ENCODE measurements at places on chromosomes 6 and 20.

- DNase-seq: no peak
Measured at GRCh38 chr20:44660581-44660980, 9.1 kb upstream of the ADA start.

DNA sequence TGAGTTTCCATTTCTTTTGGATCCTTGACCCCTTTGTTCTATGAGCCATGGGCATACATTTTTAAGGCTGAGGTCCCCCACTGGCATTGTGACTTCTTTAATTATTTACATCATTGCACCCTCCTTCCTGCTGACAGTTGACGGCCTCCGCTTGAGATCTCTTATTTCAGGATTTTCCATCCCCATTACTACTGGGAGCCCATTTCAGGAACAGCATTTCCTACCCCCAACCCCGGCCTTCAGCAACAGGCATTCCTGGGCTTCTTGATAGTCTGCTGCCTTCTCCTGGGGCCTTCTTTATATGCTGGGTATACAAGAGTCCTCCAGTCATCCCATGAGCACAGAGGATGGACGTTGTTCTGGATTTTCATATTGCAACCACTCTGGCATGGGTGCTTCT, 3.8 kb downstream of the ULBP1 start:
- DNase-seq: no peak

DNA sequence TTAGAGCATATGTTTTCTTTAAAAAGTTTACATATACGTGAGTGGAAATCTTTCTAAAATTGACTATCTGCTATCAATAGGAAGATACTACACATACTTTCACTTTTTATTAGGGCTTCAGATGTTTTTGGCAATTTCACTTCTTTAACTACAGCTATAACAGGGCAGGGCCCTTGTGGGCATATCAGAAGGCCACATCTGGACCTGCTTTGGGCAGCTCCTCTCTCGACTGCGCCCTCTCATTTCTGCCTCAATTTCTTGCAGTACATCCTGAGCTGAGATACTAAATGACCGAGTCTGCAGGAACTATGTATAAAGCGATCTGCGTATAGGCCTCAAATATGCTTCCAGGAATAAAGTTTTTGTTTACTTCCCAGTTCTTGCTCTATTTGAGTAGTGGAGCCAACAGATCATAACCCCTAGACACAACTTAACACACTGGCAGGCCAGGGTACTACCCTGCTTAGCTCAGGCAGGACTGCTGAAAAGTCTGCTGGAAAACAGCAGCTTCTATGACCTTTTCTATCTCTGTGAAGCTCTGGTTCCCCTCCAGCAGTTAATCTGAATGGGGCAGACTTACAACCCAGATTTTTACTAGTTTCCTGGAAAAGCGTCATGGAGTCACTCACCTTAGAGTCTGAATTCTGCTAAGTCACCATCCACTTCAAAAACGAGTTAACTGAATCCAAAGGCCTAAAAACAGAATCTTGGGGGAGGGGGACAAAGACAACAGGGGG, 12.7 kb downstream of the GCLC start:
- no peak for DNase-seq

DNA sequence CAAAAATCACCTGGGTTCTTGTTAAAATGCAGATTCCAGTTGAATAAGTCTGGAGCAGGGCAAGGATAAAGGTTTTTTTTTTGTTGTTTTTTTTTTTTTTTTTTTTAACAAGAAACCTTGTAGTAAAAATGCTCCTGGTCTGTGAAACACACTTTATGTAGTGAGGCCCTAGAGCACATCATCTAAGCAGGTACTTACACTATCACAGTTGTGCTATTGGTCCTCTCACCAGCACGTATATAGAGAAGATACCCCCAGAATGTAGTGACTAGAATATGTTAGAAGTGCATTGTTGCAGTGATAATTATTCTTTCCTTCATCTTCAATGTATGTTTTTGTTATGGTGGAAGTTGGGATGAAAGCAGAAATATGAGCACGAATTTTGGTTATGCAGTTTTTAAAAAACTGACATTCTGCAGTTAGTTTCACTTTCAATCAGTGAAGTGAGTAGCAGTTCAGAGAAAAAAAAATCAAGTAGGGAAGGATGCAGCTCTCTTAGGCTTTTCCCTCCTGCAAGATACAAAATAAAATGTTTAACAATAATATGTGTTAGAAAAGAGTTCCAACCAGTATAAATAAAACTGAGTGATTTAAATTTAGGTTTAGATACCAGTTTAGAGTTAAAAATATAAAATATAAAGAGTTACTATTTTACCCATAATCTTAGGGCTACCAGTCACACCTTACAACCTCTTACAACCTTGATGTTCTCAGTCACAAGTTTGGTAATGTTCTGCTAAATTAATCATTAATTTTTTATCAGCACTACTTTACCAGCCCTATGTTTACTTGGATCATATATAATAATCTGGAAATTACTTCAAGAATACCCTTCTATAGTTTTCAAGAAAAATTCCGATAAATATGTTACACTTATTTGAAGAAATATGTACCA, 9.2 kb upstream of the DEFB113 start:
- no peak for DNase-seq

- DNase-seq: no peak
Measured at GRCh38 chr6:118240878-118241528, 307.1 kb upstream of the PLN start.

DNA sequence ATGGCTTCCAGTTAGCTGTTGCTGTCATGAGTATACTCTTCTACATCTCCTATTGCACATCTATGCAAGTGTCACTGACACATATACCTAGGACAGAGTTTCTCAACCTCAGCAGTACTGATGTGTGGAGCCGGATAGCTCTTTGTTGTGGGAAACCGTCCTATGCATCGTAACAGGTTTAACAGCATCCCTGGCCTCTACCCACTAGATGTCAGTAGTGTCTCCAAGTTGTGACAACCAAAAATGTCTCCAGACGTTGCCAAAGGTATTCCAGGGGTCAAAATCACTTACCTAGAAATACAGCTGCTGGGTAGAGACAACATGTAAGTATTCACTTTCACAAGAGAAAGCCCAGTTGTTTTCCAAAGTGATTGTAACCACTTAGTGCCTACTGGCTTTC, 637.6 kb downstream of the RNF144B start:
- no peak for DNase-seq

DNA sequence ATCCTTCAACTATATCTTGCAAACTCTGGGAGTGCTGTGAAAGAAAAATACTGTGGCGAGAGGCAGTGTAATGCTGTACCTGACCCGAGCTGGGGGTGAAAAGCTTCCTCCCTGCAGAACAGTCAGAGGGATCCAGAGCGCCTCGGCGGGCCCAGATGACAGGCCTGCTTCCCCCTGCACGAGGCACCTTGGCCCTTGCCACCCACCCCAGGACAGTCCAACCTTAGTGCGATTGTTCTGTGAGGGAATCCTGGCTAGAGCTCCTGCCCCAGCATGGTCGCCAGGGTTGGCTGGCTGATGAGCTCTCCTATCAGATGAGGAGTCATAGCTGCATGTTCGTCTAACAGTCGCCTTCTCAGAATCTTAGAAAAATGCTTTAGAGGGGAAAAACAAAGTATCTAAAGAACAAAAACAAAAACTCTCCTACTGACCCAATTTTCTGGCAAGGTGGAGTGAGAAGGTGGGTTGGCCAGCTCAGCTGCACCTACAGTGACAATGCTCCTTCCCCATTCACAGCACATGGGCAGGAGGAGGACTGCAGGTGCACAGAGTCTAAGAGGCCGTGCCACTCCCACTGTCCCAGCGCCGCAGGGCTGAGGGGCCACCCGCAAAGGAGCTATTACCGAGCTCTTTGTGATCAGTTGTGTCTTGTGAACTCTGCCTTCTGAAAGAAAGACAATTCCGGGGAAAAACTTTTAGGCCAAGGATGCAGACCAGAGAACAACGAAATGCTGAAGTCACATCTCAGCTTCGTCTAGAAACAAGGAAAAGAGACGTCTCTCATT, 28.6 kb upstream of the GPR6 start:
- no peak for DNase-seq
